ENCODE measurements at places on chromosomes 4 and X.

DNA sequence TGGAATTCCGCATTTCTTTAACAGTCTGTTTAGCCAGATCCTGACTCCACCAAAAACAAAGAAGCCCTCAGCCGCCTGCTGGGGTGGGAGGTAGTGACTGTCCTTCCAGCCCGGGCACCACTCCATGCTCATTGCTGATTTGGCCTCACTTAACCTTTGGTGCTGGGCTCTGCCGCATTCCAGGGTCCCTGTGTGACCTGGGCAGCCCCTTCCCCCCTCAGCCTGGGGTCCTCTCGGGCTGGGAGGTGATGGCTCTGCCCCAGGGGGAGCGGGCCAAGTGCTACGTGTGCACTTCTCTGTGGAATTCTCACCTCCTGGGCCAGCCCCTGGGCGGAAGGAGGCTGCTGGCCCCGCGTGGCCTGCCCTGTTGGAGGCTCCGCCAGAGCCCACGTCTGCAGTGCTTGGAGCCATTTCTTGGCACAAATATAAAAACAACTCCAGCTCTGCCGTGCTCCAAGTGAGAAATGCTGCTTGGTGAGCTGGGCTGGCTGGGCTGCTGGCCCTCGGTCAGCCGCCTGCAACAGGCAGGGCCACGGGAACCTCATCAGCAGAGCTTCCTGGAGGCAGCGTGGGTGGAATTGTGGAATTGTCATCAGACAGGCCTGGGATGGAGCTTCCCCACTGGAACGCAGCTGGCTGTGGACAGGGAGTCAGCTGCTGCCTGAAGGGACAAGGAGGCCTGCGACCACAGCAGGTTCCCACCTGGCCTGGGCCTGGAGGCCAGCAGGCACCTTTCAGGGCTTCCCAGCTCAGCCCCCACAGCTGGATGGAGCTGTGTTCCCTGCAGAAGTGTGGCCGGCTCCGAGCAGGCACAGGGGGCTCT, 66.0 kb downstream of the TRMT44 start:
- DNase-seq = no peak

- no peak for DNase-seq
These were observed 76.9 kb downstream of the EGF start for GRCh38 chr4:109989618-109990017.

DNA sequence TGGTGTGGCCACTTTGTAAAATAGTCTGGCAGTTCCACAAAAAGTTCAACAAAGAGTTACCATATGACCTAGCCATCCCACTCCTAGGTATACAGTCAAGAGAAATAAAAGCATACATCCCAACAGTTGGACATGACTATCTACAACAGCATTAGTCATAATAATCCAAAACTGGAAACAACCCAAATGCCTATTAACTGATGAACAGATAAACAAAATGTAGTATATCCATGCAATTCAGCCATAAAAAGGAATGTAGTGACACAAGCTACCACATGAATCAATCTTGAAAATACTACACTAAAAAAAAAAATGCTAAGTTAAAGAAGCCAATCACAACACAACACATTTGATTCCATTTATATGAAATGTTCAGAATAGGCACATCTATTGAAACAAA, 16.1 kb downstream of the MED14 start:
- no peak for DNase-seq

DNA sequence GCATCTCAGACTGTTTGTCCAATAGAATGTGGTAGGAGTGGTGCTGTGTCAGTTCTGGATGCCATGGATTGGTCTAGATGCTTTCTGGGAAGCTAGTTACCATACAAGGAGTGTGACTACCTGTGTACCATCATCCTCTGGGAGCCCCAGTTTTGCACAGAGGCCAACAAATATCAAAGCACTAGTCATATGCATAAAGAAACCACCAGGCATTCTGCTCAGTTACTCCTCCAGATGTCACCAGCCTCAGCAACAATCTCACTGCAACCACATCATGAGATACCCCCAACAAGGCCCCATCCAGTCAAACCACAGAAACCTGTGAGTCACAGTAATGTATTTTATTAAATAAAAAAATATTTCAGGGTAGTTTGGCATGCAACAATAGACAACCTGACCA, 435.8 kb upstream of the CPEB2 start:
- no peak for DNase-seq

GRCh38 chr4:173088144-173088543, 80.5 kb upstream of the GALNT7 start:
- no peak for DNase-seq

DNA sequence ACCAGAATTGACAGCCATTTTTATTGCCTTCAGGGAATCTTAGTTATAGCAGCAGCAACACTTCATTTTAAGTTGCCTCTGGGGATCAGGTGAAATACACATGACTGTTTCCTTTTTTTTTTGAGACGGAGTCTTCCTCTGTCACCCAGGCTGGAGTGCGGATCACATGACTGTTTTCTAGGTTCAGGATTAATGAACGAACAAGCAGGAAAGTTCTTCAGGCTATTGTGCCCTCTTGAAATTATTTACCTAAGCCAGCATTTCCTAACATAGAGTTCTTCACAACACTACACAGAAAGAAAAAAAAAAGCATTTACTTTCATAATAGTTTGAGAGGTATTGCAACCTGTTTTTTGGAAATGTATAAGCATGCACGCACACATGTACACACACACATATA, 2032.8 kb downstream of the PCDH7 start:
- no peak for DNase-seq

DNA sequence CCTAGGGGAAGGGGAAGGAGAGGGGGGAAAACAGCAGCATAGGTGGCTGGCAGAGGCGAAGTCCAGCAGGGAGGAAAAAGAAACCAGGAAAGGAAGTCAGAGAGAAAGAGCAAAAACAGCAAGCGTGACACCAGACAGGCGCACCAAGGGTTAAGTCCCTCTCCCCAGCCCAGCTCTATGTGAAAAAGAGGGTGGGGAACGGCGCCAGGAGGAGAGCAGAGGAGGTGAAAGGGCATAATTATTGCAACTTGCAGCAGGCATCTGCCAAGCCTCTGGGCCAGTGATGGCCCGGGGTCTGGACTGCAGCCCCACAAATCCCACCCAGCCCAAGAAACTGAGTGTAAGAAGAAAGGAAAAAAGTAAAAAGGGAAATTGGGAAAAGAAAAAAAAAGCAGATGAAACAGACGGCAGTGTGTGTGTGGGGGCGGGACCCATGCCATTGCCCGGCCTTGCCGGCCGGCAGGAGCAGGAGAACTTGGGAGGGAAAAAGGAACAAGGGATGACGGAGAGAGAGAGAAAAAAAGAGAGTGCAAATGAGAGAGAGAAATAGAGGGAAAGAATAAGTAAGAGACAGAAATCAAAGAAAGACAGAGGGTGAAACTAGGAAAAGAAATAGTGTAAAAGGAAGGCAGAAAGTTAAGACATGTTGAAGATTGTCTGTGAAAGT, 14.1 kb upstream of the RHOXF2 start:
- peak; percentile 33 for DNase-seq

GRCh38 chr4:53587135-53587534, 4.2 kb downstream of the LNX1 start:
- peak; percentile 82 for DNase-seq

DNA sequence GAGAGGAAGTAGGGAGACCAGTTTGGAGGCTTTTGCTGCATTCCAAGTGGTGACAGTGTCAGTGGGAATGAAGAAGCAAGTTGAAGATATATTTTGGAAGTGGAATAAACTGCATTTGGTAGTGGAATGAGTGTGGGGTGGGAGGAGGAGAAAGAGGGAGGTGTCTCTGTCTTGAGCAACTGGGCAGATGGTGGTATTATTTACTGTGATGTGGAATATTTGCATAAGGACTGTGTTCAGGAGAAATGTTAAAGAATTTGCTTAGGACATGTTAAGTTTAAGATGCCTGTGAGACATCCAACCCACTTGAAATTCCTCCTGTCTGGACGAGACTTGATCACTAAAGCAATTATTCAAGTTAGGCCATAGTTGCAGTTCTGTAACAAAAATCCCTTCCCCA, 448.9 kb upstream of the AMOT start:
- DNase-seq = no peak

GRCh38 chr4:119589165-119589564, 39.4 kb downstream of the PDE5A start:
- no peak for DNase-seq

DNA sequence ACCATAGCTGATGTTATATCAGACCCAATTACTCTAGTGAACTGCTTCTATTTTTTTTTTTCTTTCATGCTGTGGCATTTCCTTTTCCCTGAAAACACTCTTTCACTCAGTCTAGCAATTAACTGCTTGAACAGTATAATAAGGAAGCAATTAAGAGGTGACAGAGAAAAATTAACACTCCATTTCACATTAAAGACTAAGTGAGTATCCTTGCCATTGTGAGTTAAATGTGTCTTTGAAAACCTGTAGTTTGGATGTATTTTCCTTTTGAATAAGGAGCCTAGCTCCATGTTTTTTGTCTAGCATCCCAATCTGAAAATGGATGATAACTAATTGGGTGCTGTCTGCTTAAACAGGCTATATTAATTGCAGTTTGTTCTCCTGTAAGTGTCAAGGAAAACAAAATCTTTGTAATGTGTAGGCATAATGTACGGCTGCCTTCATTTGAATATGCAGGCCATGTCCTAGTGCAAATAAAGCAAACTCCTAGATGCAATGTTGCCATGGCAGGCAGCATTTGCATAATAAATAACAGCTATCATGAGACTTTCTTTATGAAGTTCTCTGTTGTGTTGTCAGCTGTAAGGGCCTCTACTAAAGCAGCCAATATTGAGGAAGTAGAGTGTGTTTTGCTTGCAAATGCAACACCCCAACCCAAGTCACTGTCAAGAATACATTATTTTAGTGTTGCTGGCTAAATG, 416.7 kb downstream of the ZIC3 start:
- DNase-seq = no peak

GRCh38 chr4:112674376-112674775, 37.4 kb downstream of the LARP7 start:
- no peak for DNase-seq

DNA sequence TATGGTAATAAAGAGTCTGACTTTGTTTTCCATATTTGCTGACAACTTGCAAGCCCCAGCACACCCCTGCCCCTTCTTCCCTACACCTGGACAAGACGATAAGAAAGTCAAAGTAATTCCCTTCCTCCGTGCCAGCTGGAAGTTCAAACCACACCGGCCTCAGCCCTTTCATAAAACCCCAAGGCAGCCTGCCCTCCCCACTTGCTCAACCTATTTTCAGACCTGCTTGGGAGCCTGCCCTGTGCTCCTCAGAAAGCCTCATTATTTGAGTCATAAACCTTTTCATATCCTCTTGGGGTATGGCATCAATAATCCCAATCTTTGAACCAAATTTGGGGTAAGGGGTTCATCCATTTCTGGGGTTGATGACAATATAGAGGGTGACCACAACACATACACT, 29.5 kb downstream of the NIPAL1 start:
- DNase-seq = no peak

GRCh38 chr4:168071304-168071703, 21.0 kb upstream of the ANXA10 start:
- DNase-seq = no peak

DNA sequence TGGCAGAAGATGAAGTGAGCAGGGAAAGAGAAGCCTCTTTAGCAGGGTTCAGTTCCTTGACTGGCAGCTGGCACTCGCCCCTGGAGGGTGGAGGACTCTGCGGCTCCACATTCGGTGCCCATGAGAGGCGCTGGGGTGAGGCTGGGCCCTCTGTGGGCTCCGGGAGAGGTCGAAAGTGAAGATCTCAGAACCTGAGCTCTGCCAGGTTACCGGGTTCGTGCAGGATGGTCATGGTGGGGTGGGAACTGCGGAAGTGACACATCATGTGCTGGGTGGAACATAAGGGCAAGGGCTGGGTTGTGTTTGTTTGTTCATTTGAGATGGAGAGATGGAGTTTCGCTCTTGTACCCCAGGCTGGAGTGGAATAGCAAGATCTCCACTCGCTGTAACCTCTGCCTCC, 44.2 kb downstream of the TRIM61 start:
- DNase-seq = no peak

GRCh38 chr4:7887436-7887835, 52.2 kb downstream of the AFAP1 start:
- DNase-seq = no peak

- no peak for DNase-seq
These were observed 54.4 kb upstream of the HGFAC start for GRCh38 chr4:3387154-3387942.

DNA sequence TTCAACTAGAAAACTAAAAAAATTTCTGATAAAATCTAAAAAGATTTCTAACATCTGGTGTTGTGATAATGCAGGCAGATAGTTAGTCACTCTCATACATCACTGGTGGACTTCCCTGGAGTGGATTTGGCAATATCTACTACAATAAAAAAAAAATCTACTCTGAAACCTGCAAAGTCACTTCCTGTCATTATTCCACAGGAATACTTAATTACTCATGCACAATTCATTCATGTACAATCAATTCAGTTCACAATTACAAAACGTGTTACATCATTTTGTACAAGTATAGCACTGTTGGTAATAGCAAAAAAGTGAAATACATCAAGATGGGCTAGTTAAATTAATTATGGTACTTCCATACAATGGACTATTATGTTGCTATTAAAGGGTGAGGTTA, 16.5 kb upstream of the RHOH start:
- DNase-seq = peak; percentile 12

DNA sequence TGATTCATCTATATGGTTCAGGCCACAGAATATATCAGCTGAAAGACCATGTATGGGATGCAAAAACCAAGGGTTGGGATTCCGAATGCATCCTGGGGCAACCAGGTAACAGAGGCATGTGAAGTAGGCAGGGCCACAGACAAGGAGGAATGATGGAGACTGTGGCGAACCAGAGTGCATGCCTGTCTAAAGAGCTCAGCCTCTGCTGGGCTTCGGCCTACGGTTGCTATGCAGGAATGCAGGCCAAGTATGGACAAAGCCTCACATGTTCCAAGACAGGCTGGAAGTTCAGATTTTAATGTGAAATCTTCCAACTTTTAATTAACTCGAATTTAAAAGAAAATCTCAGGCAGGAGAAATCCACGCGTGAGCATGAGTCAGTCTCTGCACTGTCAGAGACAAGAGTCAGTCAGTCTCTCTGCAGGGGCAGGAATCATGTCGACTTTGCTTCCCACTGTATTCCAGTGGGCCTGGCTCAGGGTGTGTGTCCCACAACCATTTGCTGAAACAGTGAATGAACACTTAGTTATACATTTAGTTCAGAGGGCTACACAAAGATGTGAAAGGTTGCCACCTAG, 344.4 kb downstream of the UNC5C start:
- DNase-seq = no peak

DNA sequence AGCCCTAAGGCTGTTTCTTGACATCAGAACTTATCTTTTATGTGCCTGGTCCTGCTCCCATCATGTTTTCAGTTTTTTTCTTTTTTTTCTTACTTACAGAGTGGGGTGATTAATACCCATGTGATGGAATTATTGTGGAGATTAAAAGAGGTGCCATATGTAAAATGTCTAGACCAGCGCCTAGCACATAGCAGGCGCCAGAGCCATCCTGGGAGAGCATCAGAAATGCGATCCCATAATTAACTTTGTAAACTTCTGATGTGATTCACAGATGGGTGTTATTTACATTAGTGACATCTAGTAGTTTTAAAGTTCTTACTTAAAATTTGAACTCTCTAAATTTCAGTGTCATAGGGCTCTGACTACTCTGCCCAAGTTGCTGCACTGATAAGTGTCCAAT, 66.2 kb upstream of the PGRMC2 start:
- no peak for DNase-seq

- DNase-seq = no peak
These were observed 133.3 kb upstream of the PCDH7 start for GRCh38 chr4:30586850-30587249.

GRCh38 chr4:41065434-41066006, 148.8 kb downstream of the APBB2 start:
- DNase-seq = no peak

Measured in HT-29 (cell line).